Stimulated activated CD4-positive, alpha-beta T cell treated with anti-CD3 and anti-CD28 coated beads, Interleukin-1b, Interleukin-23, amount 100 ng/mL, for 48 hours (primary cell): ENCODE measurements at places on chromosomes 13 and 19.

DNA sequence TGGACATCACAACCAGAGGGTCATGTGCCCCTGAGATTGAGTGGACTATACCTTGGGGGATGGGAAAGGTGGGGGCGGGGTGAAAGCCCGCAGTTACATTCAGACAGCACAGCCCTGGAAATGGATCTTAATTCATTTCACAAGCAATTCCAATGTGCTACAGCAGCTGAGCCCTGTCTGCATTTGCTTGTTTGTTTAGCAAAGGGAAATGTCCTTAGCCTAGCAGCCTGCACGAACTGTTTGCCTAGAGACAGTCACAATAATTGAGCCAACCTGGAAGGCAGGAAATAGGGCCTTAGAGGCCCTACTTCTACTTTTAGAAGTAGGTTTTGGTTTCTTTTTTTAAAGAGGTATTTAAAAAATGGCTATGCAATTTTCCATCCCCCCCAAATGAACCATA is 177.3 kb upstream of the KL start:
- no peak for DNase-seq

DNA sequence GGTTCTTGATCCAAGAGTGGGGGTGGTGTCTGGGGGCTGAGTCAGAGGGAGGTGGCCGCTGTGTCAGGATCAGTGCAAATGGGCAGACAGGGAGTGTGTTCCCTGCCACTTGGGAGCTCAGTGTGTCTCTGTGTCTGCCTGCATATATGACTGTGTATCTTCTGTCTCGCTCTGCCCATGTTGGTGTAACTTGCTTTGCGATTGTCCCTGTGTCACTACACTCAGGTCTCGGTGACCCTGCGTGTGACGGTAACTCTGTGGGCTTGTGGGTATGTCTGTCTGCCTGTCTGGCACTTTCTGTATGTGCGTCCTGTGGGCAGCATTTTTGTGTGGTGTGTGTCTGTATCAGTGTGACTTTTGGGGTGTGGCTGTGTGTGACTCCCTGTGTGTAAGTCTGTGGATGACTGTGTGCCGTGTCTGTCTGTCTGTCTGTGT is 8.2 kb upstream of the ERFL start:
- peak; percentile 43 for DNase-seq

DNA sequence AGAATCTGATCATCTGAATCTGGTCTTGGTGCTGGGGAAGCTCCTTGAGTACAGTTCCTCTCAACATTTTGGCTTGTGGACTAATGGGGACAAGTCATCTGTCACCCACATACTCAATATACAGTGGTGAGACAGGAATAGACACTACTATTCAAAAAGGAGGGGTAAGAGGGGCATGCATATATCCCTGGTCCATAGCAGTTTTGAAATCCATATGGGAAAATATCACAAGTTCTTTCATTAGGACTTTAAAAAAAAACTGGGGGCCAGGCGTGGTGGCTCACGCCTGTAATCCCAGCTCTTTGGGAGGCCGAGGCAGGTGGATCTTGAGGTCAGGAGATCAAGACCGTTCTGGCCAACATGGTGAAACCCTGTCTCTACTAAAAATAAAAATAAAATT is 20.3 kb upstream of the PPP5C start:
- no peak for DNase-seq

- DNase-seq = no peak
Measured at GRCh38 chr19:6662702-6663101, 7.3 kb downstream of the TNFSF14 start.

- DNase-seq = no peak
Measured at GRCh38 chr13:97653443-97654140, 219.6 kb downstream of the RAP2A start.

- DNase-seq = no peak
Measured at GRCh38 chr13:88031980-88032559, 360.9 kb downstream of the SLITRK5 start.

DNA sequence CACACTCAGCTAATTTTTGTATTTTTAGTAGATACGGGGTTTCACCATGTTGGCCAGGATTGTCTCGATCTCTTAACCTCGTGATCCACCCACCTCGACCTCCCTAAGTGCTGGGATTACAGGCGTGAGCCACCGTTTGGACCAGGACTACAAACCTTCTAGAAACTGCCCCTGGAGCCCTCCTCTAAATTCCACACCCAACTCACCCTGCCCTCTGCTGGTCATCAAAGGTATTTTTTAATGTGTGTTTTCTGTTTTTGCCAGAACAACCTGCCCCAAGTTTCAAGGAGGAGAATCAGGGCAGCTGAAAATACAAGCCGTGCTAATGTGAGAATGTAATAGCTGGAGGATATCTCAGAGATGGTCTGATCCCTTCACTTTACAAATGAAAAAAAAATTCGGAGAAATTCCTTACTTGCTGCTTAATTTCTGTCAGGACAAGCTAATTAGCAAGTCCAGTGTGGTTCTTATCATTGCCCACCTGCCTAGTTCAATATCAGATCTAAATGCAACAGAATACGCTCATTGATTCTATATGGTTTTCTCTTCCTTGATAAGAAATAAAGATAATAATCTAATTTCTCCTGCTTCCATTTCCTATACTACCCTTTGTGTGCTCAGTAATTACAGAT is 4.1 kb downstream of the ATP8A2 start:
- DNase-seq = peak; percentile 10

GRCh38 chr19:40982594-40983101 is 8.4 kb upstream of the CYP2B6 start:
- DNase-seq = no peak

- DNase-seq = no peak
Measured at GRCh38 chr19:34316247-34316646, 48.7 kb upstream of the GPI start.

DNA sequence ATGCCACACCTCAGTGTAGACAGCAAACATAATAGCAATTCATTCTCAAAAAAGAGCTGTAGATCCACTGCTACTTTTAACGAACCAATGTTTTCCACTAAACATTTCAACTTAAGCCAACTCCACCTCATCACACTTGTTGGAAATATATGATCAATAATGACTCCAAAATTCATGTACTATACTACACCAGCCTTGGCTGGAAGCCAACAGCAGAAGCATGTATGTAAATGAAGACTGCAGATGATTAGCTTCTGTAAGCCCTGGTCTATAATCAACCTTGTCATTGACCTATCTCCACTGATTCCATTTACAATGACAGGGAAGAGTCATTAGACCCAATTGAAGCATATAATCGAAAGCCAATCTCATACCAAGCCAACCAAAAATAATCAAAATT is 71.7 kb downstream of the STK24 start:
- DNase-seq = no peak

- no peak for DNase-seq
Measured at GRCh38 chr13:61156753-61157152, 258.9 kb downstream of the PCDH20 start.

DNA sequence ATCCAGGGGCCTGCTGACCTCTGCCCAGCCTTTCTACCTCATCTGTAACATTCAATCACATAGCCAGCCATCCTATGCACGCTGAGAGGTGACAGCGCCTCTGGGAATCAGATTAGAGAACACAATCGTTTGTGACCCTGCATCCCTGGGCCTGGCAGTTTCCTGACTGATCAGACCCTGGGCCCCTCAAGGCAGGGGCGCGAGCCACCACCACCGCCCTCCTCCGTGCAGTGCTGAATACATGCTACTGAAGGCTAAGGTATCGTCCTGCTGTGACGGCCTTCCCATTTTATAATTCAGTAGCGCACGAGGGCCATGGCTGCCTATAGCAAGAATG is 1.3 kb downstream of the TMTC4 start:
- no peak for DNase-seq
